ENCODE measurements at places on chromosomes 3 and 15.
A peak's percentile ranks its signal among the peaks of the same experiment; 100 is the strongest.

DNA sequence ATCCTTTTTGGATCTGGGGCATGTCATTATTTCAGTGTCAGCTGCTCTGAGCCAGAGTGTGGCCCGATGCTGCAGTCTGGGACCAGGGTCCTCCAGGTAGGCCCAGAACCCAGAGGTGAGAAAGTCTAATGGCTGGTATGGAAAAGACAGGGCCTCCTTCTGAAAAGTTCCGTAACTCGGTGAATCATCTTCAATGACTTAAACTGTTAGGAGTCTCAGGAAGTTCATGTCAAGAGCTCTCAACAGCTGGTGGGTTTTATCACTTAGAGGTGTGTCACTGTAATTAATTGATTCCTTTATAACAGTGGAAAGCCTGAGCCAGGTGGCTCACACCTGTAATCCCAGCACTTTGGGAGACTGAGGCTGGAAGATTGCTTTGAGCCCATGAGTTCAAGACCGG lies 28.5 kb upstream of the PDE8A start:
- no peak overlapping the region for H3K27ac ChIP-seq
- H3K4me3 ChIP-seq = no peak overlapping the region
- H3K27me3 ChIP-seq = peaks cover 1% of the 10 kb centered on the region
- DNase-seq = peak; percentile 15
- peaks cover 2% of the 10 kb centered on the region for H3K4me1 ChIP-seq
- no peaks in the 10 kb centered on the region for H3K36me3 ChIP-seq

DNA sequence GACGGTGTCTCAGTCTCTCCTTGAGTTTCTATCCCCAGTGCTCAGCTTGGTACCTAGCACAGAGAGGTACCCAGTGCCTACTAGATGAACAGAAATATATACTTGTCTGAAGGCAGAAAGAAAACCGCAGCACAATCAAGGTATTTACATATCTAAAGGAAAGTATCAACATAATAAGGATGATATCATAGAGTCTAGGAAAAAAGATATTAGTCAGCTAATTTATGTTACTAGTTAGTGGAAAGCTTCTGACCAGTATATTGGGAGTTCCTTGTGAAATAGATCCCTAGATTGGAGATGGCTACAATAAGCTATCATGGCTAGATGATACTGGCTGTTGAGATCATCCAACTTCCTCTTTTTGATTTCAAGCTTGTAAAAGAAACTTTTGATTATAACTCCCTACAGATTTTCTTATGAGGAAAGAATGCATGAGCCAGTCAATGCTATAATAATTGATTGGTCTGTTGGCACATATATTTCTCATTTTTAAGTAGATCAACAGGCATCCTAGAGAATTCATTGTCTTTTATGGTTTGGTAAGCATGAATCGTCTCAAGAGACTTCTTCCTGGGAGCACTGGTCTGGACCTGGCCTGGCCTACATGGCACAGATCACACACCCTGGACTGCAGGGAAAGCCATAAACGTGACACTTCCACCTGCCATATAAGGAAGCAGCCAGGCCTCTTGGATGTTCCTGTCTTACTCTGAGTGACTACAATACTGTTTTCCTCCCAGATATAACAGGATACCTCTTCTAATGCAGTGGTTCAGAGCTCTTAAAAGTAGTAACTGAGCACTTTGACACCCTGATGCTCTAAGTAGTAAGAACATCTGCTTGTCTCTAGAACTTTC lies 60.7 kb downstream of the IMPG2 start:
- no peaks in the 10 kb centered on the region for H3K27me3 ChIP-seq
- no peak overlapping the region for H3K27ac ChIP-seq
- no peak overlapping the region for H3K4me3 ChIP-seq
- H3K36me3 ChIP-seq = no peaks in the 10 kb centered on the region
- DNase-seq = no peak

DNA sequence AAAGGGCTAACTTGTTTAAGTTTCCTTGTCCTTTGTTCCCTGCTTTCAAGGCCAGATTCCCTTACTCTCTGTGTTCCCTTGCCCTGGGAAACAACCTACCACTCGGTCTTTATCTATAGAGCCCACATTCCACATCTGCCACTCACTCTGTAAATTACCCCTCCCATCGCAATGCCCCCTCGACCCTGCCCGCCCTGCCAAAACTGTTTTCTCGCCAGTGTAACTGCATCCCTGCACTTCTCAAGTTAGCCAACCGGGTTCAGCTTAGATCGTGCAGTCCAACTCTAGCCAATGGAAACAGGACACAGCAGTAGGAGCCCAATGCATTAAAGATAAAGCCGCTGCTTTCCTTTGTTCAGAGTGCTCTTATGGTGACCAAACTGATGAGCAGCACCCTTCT lies 263.6 kb downstream of the TBL1XR1 start:
- H3K4me1 ChIP-seq = no peaks in the 10 kb centered on the region
- H3K27me3 ChIP-seq = no peaks in the 10 kb centered on the region
- H3K27ac ChIP-seq = no peak overlapping the region

- H3K36me3 ChIP-seq = no peaks in the 10 kb centered on the region
- DNase-seq = no peak
- H3K4me1 ChIP-seq = no peaks in the 10 kb centered on the region
- no peaks in the 10 kb centered on the region for H3K27me3 ChIP-seq
- no peak overlapping the region for H3K4me3 ChIP-seq
- no peak overlapping the region for H3K27ac ChIP-seq
Measured at GRCh38 chr3:109819734-109820133, 482.4 kb upstream of the DPPA4 start.

GRCh38 chr3:124361566-124361965 lies 368.7 kb upstream of the UMPS start:
- H3K4me3 ChIP-seq = no peak overlapping the region
- no peak overlapping the region for H3K27ac ChIP-seq
- peaks cover 4% of the 10 kb centered on the region for H3K4me1 ChIP-seq
- no peaks in the 10 kb centered on the region for H3K27me3 ChIP-seq
- peaks cover 8% of the 10 kb centered on the region for H3K36me3 ChIP-seq

GRCh38 chr3:125214738-125215137 lies 2.2 kb upstream of the SLC12A8 start:
- no peaks in the 10 kb centered on the region for H3K4me1 ChIP-seq
- no peak for DNase-seq
- no peak overlapping the region for H3K4me3 ChIP-seq
- no peaks in the 10 kb centered on the region for H3K27me3 ChIP-seq
- no peak overlapping the region for H3K27ac ChIP-seq

- DNase-seq = no peak
- H3K4me1 ChIP-seq = no peaks in the 10 kb centered on the region
- no peaks in the 10 kb centered on the region for H3K36me3 ChIP-seq
- no peak overlapping the region for H3K4me3 ChIP-seq
Measured at GRCh38 chr3:88618021-88618645, 468.4 kb downstream of the C3orf38 start.

Measured in aorta (tissue), 5 donors.